ENCODE measurements at places on chromosomes 7 and 10.

GRCh38 chr10:79498291-79498829 is 14.0 kb upstream of the EIF5AL1 start:
- DNase-seq: no peak

- DNase-seq: no peak
Measured at GRCh38 chr7:143120691-143121405, 11.0 kb upstream of the PIP start.

DNA sequence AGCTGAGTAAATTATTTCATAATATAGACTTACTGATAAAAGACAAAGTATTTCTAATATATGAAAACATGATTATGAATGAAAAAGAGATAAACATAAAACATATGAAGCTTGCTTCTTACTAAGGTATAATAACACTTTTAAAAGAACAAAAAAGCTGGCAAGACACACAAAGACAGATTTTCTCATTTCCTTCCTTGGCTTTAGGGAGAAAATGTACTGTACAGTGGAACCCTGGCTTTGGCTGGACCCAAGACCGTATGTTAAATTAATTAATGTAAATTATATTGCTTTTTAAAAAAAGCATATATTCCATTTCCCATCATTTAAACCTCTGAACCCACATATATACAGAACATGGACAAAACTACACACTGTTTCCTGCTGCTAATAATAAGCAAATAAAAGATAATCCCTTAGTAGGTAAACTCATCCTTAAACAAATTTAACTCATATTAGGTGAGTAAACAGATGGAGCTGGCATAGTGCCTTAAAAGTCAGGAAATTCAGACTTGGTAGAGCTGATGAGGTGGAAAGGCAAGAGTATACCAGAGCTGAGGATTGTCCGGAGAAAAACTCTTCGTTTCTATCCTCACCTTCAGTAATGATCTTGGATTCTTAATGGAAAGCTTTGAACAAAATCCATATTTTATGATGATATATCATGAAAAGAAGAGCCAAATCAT is 1016.4 kb upstream of the KCND2 start:
- DNase-seq: no peak

- no peak for DNase-seq
Measured at GRCh38 chr10:32516567-32517495, 70.9 kb downstream of the CCDC7 start.

DNA sequence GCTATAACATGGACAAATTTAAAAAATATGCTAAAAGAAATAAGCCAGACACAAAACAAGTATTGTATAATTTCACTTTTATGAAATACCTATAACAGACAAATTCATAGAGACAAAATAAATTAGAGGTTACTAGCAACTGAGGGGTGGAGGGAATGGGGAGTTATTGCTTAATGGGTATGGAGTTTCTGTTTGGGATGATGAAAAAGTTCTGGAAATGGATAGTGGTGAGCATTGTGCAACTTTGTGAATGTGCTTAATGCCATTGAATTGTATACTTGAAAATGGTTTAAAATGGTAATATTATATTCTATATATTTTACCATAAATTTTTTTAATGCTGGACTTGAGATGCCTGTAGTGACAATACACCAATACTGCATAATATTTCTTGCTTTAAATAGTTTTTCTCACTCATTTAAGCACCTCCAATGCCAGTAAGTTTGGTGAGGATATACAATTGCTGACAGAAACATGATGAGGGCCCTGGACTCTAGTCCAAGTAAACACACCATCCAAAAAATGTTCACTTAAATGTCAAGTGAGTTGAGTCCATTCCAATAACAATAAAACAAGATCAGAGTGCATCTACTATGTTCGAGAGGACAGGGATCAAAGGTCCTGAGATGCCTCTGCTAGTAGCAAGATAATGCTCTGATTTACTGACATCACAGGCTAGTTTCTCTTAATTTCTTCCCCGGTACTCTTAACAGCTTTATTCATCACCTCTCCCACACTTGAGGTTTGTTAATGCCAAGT is 71.9 kb downstream of the NT5C2 start:
- no peak for DNase-seq

GRCh38 chr10:117476281-117476680 is 66.3 kb upstream of the EMX2 start:
- no peak for DNase-seq

DNA sequence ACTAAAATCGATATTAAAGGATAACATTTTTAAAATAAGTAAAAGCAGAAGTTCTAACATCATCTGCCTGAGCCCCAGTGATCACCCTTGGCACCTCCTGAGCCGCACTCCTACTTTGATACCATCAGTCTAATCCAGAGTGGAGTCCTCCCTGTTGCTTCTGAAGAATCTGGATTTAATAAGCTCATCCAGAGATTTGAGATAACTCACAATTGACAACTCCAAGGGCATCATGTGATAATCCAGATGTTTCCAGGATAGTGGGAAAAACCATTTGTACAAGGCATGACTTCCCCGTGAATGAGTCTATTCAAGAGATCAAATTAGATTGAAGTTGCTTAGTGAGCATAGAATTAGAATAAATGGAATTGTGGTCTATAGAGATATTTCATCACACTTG is 475.8 kb upstream of the C7orf33 start:
- DNase-seq: no peak

- no peak for DNase-seq
Measured at GRCh38 chr10:101655570-101655969, 39.4 kb downstream of the FBXW4 start.

DNA sequence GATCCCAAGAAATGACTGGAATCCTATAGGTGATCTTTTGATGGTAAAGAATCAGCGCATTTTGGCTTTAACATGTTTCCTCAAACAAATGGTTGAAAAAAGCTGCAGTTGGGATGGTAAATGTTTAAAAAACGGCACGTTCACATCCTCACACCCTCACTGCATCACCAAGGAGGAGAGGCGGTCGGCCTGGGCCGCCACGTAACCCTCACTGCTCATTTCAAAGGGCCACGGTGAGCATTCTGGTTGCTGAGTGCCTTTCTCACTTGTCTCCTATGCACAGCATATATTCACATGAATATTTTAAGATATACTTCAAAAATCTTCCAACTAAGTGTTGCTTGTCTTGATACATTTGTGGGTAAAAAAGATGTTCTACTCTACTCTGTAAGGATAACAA is 233.2 kb downstream of the DNAJB6 start:
- no peak for DNase-seq

GRCh38 chr7:156368053-156368843 is 272.3 kb upstream of the RNF32 start:
- DNase-seq: no peak

DNA sequence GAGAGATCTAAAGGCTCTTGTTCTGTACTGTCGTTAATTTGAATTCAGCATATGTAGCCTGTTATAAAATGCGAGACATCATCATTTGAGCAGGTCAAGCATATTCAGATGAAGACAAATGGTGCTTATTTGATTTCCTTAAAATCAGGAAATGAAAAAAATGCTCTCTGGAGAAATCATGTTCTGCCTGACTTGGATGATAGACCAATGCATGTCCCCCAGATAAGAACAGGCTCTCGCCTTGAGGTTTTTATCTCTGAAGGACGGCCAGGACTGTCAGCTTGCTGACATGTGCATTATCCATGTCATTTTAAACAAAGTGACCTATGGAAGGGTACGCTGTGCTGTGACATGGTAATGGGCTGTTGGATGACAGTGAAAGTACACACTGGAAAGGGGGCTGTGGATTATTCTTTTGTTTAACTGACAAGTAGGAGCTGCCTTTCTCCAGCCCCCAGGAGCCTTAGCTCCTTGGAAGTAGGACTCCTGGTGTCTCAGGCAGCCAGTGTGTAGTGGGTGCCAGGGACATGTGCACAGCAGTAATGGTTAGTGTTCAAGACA is 695.1 kb upstream of the GALNT17 start:
- DNase-seq: no peak

DNA sequence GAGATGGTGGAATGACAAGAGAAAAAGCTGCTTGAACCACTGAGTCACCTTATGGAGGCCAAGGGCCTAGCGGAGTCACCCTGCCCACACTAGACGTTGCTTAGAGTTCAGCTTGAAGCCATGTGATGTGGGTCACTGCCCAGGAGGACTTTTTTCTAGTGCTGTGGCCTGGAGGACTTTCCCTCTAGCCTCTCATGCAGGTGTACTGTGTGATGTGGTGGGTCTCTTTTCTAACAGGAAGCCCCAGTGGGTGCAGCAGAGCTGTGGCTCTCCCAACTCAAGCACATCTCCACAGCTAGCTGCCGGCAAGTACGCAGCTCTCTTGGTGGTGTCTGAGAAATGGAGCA is 13.6 kb downstream of the POR start:
- no peak for DNase-seq

GRCh38 chr10:49595713-49596492 is 14.2 kb upstream of the SLC18A3 start:
- no peak for DNase-seq

DNA sequence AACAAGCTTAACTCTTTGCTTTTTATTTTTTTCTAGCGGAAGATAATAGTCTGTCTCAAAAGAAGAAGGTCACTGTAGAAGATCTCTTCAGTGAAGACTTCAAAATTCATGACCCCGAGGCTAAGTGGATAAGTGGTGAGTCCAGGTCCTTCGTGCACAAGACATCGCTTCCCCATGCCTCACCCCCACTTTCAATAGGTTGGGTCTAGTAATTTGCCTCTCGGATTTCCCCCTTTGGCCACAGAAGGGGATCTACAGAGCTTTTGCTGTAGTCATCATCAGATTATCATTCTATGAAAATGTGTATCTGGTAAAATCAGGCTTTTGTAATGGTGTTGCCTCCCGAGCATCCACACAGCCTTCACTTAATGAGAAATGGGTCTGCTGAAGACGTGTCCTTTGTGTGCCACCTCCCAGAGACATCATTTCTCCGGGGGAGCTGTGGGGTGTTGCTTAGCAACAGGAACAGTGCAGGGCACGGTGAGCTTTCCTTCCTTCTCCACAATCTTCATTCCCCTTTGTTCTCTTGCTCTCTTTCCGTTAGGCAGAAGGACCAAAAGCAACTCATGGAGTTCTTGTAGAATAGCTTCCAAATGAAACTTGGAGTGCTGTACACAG is 422.8 kb downstream of the DPP6 start:
- DNase-seq: no peak

DNA sequence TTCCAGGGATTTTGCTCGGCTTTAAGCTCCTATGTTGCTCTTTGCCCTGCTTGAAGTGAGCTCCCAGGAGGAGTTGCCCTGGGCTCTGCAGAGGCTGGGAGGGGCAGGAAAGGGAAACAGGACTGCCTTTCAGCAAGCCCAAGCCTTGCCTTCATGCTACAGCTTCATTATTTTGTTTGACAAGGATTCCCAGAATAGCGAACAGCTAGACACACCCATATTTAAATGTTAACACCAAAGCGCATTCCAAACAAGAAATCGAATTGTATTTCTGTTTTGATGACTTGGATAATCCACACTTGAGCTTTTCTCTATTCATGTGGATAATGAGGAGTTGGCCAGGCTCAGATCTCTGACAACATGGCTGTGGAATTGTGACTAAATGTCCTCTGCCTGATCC is 6.3 kb downstream of the KIAA1217 start:
- no peak for DNase-seq

GRCh38 chr7:158274996-158275395 is 312.6 kb downstream of the PTPRN2 start:
- no peak for DNase-seq

GRCh38 chr10:109215291-109216075 is 707.8 kb downstream of the XPNPEP1 start:
- DNase-seq: no peak

DNA sequence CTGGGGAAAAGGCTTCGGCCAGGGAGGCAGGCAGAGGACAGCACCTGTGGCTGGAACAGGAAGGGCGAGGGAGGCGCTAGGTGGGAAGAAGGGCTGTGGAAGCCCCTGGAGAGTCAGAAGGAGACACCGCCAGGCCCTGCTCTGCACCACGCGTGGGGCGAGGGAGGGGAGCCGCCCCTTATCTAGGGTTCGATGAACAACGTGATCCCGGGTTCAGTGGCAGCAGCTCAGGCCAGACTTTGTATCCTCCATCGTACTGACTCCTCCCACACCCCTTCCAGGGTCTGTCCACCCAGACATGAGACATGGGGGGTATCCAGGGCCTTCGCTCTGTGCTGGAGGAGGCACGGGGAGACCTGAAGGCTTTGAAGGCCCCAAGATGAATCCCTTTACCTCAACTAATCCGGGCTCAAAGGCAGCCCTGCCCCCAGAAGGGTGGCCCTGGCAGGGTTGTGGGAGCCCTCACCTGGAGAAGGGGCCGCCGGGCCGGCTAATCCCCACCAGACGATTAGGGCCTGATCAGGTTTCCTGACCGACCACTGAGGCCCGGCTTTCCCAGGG is 110.8 kb downstream of the PDGFA start:
- no peak for DNase-seq

DNA sequence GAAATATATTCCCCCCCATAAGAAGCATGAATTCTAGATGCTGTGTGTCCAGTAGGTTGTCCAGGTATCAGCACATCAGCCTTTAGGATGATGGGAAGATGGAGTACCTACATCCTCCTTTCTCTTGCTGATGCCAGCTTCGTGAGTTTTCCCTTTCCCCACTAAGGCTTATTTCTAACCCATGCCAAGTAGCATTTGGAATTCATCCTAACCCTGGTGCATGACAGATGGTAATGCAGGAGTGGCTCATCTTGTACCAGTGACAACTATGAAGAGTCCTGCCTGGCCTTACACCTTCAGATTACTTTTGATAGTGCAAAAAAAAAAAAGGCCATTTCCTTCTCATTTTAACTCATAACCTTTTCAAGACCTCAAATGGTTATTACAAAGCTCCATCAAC is 58.7 kb downstream of the ARHGAP21 start:
- no peak for DNase-seq

GRCh38 chr10:124289851-124290795 is 128.6 kb downstream of the OAT start:
- DNase-seq: no peak

- DNase-seq: no peak
Measured at GRCh38 chr10:56341612-56342011, 19.4 kb downstream of the ZWINT start.

DNA sequence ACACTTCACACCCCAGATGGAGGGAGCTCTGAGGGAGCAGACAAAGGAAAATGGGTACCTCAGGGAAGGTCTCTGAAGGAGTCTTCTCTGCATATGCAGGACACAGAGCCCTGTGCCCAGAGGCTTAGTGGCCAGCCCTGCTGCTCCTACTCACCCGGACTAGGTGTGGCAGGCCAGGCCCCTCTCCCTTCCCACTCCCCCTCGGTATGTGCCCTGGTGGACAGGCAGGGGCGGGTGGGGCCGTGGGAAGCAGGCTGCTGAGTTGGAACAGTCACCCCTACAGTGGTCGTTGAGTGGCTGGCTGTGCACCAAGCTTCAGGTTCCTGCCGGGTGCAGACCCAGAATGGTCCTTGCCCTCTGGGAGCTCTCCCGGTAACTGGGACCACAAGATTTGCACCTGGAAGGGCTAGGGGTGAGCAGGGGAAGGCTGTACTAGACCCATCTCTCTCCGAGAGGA is 68.6 kb downstream of the ZMIZ1 start:
- no peak for DNase-seq
